ENCODE measurements at places on chromosomes 11 and 22.

- no peak for DNase-seq
These were observed 85.2 kb upstream of the ARHGAP20 start for GRCh38 chr11:110797453-110797852.

GRCh38 chr11:46896719-46897406, 21.5 kb downstream of the LRP4 start:
- DNase-seq, result peak; percentile 55

DNA sequence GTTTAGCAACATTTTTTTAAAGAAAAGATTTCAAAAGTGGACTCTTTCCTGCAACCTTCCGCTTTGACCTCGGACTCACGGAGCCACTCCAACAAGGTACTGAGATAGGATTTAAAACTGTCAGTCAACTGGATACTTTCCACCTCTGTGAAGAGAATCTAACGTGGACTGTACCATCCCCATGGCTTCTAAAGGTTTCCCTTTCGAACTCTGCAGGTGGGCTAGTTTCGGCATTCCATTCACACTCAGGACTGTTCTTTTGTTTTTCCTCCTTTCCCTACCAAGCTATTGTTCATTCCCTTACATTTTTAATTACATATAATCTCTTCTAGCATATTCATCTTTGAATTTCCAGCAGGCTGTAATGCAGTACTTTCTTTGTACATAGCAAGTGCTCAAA, 88.5 kb upstream of the AKIP1 start:
- no peak for DNase-seq

GRCh38 chr11:128497061-128497775, 90.1 kb downstream of the ETS1 start:
- peak; percentile 93 for DNase-seq

DNA sequence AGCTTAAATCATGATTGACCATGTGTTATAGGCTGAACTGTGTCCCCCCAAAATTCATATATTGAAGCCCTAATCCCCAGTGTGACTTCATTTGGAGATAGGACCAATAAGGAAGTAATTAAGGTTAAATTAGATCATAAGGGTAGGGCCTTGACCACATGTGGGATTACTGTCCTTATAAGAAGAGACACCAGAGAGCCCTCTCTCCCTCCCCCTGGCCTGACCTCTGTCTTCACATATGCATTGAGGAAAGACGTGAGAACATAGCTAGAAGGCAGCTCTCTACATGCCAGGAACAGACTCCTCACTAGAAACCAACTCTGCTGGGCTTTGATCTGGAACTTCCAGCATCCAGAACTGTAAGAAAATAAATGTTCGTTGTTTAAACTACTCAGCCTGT, 13.6 kb upstream of the NUP50 start:
- no peak for DNase-seq

- DNase-seq, result no peak
These were observed 3.5 kb downstream of the CBX7 start for GRCh38 chr22:39148727-39149535.

DNA sequence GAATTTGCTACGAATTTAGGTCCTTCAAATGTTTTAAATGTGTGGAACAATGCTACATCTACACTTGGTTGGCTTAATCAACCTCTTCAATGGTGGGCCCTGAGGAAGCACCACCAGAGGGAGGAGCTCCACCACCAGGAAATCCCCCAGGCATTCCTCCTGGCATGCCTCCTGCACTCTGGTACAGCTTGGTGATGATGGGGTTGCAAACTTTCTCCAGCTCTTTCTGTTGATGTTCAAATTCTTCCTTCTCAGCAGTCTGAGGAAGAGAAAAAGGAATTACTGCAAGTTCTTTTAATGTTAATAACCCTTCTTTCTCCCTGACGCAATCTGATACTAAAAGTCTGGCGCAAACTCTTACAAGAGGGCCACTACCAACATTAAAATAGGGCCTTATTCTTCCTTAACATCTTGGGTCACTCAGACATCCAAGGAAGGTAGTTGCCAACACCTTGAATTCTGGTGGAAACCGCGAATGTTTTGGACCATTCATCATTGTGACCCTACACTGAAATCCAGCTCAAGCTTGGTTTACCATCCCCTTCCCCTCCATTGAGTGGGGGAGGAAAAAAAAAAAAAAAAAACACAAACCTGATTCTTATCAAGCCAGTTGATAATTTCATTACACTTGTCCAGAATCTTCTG, 4.2 kb downstream of the HSPA8 start:
- no peak for DNase-seq

- DNase-seq, result no peak
These were observed 56.3 kb downstream of the BCR start for GRCh38 chr22:23236440-23237184.

DNA sequence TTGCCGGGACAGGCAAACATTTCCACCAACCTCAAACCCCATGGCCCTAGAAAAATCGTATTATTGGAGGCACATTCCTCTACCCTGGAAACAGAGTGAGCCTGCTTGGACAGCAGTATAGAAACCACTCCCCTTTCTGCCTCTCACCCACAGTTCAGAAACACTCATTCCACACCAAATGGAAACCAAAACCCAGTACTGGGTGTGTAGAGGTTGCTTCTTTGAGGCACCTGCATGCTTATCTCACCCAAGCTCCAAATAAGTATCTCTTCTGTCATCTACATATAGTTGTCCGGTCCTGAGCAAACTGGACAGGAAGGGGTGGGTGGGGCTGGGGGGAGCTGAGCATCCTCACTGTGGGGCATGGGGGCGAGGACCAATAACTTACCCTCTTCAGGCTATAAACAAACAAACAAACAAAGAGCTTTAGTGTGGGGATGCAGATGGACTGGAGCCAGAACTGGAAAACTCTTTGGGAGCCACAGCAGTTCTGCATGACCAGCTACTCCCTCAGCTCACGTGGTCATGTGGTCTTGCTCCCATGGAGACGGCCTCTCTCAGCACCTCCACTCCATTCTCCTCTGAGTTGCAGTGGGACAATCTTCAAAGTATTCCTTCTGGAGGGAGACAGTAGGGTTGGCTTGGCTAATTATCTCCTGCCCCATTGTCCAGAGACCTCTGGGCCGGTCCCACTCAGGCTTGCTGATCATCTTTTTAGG, 1.0 kb upstream of the PLAAT2 start:
- DNase-seq, result no peak

DNA sequence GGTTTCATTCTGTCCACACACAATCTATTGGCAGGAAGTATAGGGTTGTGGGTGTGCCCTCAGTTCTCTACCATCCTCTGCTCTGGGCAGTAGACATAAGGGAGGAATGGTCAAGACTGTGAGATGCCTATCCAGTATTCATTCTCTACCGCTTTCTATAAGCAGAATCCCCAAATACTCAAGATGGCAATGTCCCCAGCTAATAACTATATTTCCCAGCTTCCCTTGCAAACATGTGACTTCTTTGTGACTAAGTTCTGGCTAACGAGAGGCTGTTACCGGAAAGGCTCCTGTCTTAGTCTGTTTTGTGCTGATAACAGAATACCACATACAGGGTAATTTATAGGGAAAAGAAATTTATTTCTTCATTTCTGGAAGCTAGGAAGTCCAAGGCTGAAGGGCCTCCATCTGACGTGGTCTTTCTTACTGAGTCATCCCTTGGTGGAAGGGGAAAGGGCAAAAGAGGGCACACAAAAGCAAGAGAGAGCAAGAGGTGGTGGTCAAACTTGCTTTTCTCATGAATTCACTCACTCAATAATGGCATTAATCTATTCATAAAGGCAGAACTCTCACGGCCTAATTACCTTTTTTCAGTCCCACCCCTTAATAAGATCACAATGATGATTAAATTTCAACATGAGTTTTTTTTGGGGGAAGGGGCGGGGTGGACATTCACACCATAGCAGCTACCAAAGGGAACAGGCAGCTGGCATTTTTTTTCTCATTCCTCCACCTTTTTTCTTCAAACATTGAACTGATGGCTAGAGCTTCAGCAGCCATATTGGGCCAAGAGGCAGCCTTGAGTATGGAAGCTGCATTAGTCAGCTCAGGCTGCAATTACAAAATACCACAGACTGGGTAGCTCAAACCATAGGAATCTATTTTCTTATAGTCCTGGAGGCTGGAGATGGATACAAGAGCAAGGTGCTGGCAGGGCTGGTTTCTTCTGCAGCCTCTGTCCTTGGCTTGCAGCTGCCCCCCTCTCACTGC, 109.7 kb upstream of the OR9Q1 start:
- no peak for DNase-seq

DNA sequence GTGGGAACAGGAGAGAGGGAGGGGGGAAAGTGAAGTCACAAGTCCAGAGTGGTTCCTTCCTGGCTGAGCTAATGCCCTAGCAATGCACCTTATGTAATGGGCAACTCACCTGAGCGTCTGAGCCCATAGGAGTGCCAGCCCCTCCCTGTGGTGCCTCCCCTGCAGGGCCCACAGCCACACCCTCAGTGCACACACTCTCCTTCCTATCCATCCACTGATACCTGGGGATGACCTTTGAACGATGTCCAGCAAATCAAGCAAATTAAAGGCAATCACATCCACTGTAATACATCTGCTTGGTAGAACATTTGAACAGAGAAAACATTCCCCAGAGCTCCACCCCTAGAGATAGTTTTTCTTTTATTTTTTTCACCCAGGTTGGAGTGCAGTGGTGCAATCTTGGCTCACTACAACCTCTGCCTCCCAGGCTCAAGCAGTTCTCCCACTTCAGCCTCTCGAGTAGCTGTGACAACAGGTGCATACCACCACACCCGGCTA, 19.6 kb upstream of the MICAL2 start:
- DNase-seq, result no peak

- no peak for DNase-seq
These were observed 9.3 kb downstream of the MSANTD4 start for GRCh38 chr11:106012744-106013143.

DNA sequence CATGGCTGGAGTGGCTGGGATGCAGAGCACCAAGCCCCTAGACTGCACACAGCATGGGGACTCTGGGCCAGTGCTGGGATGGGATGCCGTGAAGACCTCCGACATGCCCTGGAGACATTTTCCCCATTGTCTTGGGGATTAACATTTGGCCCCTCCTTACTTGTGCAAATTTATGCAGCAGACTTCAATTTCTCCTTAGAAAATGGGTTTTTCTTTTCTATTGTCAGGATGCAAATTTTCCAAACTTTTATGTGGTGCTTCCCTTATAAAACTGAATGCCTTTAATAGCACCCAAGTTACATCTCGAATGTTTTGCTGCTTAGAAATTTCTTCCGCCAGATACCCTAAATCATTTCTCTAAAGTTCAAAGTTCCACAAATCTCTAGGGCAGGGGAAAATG, 29.2 kb downstream of the RSF1 start:
- no peak for DNase-seq

GRCh38 chr11:78564490-78565467, 9.9 kb downstream of the NARS2 start:
- peak; percentile 63 for DNase-seq

DNA sequence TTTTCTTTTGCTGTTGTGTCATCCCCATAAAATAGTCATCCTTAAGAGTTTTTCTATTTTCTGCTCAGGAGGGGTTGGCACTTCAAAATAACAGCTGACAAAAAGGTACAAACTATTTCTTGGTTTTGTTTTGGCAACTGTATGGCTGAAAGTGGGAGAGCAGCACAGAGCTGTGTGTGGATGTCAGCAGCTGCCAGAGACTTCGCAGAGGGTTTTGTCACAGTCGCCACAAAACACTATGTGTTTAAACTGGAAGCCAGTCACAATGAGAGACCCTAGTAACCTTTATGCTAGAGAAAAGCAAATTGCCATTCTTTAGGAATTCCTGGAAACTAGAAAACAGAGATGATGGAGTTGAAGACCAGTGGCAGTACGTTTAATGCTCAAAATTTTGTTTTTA, 189.6 kb upstream of the CCDC90B start:
- no peak for DNase-seq

DNA sequence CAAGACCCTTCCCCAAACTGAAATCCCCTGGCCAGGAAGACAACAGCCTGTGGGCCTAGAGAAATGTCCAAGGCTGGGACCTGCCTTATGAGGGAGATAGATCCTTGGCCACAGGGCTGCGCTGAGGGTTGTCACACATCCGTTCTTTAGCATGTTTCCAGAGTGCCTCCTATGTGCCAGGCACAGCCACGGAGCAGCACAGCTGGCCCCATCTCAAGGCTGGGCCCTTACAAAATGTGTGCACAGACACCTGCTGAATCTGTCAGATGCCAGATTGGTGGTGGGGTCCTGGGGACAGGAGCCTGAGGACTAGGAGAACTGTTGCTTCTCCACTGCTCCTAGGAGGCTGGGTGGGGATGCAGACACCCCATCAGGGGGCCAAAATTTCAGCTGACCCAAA, 11.2 kb downstream of the GRIK4 start:
- DNase-seq, result peak; percentile 50

- DNase-seq, result no peak
These were observed 946.0 kb downstream of the FAM181B start for GRCh38 chr11:81787584-81788049.

GRCh38 chr22:47193606-47194329, 431.3 kb downstream of the TBC1D22A start:
- no peak for DNase-seq

- DNase-seq, result no peak
These were observed 47.9 kb downstream of the STIM1 start for GRCh38 chr11:3903207-3903896.

DNA sequence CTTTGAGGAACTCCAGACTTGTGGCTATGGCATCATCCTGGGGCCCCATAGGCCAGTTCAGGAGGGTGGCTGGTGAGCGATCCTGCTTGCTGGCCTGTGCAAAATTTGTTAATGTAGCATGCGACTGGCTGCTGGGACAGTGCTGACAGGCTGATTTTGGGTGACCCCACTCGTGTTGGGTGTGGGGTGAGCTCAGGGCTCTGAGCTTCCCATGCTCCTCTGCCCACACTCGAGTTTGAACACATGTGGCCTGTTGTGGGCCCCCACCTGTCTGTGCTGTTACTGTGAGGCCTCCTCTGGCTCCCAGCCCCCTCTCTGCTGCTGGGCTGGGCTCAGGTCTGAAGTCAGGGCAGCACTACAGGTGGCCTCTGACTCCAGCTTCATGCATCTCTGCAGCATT, 64.4 kb upstream of the MYEOV start:
- no peak for DNase-seq

- DNase-seq, result no peak
These were observed 100.6 kb downstream of the MORC2 start for GRCh38 chr22:30867746-30868662.

- DNase-seq, result no peak
These were observed 158.5 kb upstream of the GRK3 start for GRCh38 chr22:25405841-25406509.

- DNase-seq, result peak; percentile 16
These were observed 84.0 kb upstream of the RCN1 start for GRCh38 chr11:32006799-32007388.

GRCh38 chr11:849951-850774, 7.5 kb downstream of the TSPAN4 start:
- DNase-seq, result peak; percentile 45

DNA sequence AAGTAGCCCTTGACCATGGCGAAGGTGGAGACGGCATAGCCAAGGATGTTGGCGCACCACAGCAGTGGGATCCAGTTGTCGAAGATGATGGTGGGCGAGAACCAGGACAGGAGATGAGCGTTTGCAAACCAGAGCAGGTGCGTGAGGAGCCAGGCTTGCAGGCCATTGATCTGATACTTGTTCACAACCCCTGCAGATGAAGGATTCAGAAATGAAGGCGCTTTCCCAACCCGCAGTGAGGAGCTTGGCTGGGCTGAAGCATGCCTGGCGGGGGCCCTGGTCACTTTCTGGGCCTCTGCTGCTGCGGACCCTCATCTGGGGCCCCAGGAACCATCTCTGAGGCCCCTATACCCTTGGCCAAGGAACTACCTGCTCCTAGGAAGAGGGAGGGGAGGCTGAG, 6.9 kb downstream of the DHCR7 start:
- no peak for DNase-seq

GRCh38 chr22:47943729-47944700, 1181.6 kb downstream of the TBC1D22A start:
- no peak for DNase-seq
